Myometrial cell (primary cell): ENCODE measurements at places on chromosomes 12 and 14. TPM values are rescaled to one million over a fixed set of nuclear protein-coding genes. Genes with fewer than 3 reads are reported as not detected.

Gene GPRC5D
- not detected in 2 replicates for total RNA-seq

Gene FGF6
- total RNA-seq: not detected in 2 replicates

Gene EIF2S3B
- 0.29 and 0.35 TPM in 2 replicates for total RNA-seq

Gene INHBE
- 3.5 and 6.2 TPM in 2 replicates for total RNA-seq

Gene NGB
- total RNA-seq: not detected in 2 replicates

Gene CPNE6
- not detected in 2 replicates for total RNA-seq

Gene SLCO1C1
- total RNA-seq: not detected in 2 replicates

Gene CEBPE
- not detected in 2 replicates for total RNA-seq

Gene IAPP
- not detected in 2 replicates for total RNA-seq

Gene GSC
- total RNA-seq: 0.58 TPM in 1 of 2 replicates, not detected in the other

Gene NANOG
- total RNA-seq: not detected in 2 replicates

Gene SDR39U1
- 18.1 and 32.9 TPM in 2 replicates for total RNA-seq

Gene FIGNL2
- total RNA-seq: not detected in 2 replicates

Gene CYP46A1
- not detected in 2 replicates for total RNA-seq

Gene EXOC3L4
- total RNA-seq: not detected in 2 replicates

Gene OVCH1
- under 0.01 TPM in 1 of 2 replicates, not detected in the other for total RNA-seq

Gene ARL1
- total RNA-seq: 84.5 and 102 TPM in 2 replicates

Gene PTGER2
- total RNA-seq: 63.4 and 87.1 TPM in 2 replicates

Gene AREL1
- 29.1 and 36.5 TPM in 2 replicates for total RNA-seq

Gene KRT86
- not detected in 2 replicates for total RNA-seq

Gene C12orf56
- total RNA-seq: 1.2 and 5.8 TPM in 2 replicates

Gene TAS2R19
- total RNA-seq: not detected in 2 replicates

Gene MGAT2
- total RNA-seq: 95.0 and 103 TPM in 2 replicates

Gene PXMP2
- 25.9 and 40.1 TPM in 2 replicates for total RNA-seq

Gene ESR2
- not detected in 2 replicates for total RNA-seq

Gene ASCL1
- not detected in 2 replicates for total RNA-seq

Gene LETMD1
- total RNA-seq: 34.3 and 46.1 TPM in 2 replicates

Gene TARBP2
- total RNA-seq: 49.3 and 60.5 TPM in 2 replicates

Gene ADIPOR2
- total RNA-seq: 24.2 and 27.8 TPM in 2 replicates

Gene CLIP1
- total RNA-seq: 20.2 and 43.2 TPM in 2 replicates

Gene KCNC2
- not detected in 2 replicates for total RNA-seq

Gene WSCD2
- total RNA-seq: not detected in 2 replicates
